Endodermal cell (in vitro differentiated cells): ENCODE measurements at places on chromosomes 1 and 21. TPM values are rescaled to one million over a fixed set of nuclear protein-coding genes. Genes with fewer than 3 reads are reported as not detected.

Gene SPRR1B
- 1.1 TPM in 1 of 3 replicates, not detected in the others for total RNA-seq

Gene LRRC38
- total RNA-seq = 0.43 and 0.46 TPM in 2 replicates

Gene PEX19
- total RNA-seq = 102 to 108 TPM (median 107 TPM) in 3 replicates

Gene TACSTD2
- total RNA-seq = 0.46 and 0.61 TPM in 2 replicates

Gene SLC37A1
- 14.2 to 24.2 TPM (median 22.7 TPM) in 3 replicates for total RNA-seq

Gene KRTAP10-7
- total RNA-seq = not detected in 3 replicates

Gene FMN2
- 27.2 to 32.5 TPM (median 32.0 TPM) in 3 replicates for total RNA-seq

DNA sequence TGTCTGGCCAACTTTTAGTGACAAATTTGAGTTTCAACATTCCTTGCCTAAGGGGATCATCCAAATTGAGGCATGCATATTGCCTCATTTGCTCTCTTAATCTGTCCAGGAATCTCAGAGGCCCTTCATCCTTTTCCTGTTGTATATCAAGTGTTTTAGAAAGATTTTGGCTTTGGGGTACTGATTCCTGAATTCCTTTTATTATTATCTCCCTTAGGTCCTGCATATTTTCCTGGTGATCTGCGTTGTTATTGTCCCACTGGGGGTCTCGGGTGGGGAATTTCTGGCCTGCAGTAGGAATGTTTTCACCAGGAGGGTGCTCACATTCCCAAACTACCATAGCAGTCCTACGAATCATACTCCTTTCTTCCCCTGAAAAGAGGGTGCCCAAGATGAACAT is 4.4 kb upstream of the AADACL3 start:
- H3K4me3 ChIP-seq = no peak overlapping the region
- H3K27ac ChIP-seq = no peak overlapping the region
- peak; percentile 46 for DNase-seq
- no peaks in the 10 kb centered on the region for H3K27me3 ChIP-seq
- no peaks in the 10 kb centered on the region for H3K36me3 ChIP-seq

- H3K4me3 ChIP-seq = peak overlapping the region; percentile 35
- H3K4me1 ChIP-seq = peaks cover 6% of the 10 kb centered on the region
Observed at GRCh38 chr21:43884861-43885417, 19.9 kb downstream of the AGPAT3 start.

- no peak overlapping the region for H3K4me3 ChIP-seq
- no peak overlapping the region for H3K27ac ChIP-seq
- no peaks in the 10 kb centered on the region for H3K27me3 ChIP-seq
- peaks cover 4% of the 10 kb centered on the region for H3K4me1 ChIP-seq
- no peaks in the 10 kb centered on the region for H3K36me3 ChIP-seq
- no peak for DNase-seq
Observed at GRCh38 chr1:244954359-244954758, 90.0 kb upstream of the HNRNPU start.

- no peaks in the 10 kb centered on the region for H3K36me3 ChIP-seq
- peaks cover 21% of the 10 kb centered on the region for H3K4me1 ChIP-seq
- DNase-seq = no peak
- no peak overlapping the region for H3K4me3 ChIP-seq
Observed at GRCh38 chr1:209655411-209656231, 3.4 kb upstream of the LAMB3 start.

DNA sequence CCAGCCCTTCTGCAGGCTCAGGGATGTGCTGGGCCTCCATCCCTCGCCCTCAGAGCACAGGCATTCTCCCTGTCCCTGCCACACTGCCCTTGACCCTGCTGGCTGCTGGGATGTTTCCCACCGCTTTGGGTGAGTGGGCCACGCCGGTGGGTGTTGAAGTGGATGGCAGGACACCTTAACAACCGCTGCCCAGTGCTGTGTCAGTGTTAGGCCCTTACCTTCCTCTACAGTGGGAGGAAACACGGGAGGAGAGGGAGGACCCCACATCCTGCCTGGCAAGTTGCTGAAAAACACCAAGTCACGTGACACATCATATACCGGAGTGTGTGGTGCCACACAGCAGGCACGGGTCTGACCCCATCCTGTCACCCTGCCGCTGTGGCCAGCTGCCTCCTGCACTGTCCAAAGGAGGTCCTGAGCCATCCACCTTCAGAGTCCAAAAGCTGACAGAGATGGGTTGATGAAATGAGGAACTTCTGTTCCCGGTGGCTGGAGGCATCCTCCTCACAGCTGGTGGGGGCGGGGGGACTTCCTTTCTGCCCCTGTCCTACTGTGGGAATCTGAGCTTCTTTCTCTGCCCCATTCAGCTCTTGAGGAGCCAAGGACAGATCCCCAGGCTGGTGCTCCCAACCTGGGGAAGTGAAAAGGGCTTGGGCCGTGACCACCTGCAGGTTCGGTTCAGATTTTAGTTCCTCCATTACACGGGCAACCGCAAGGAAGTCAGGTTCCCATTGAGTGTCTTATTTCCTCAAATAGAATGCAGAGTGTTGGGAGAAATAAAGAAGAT is 3.2 kb upstream of the THEMIS2 start:
- H3K4me3 ChIP-seq = no peak overlapping the region
- no peak for DNase-seq
- H3K27ac ChIP-seq = no peak overlapping the region
- no peaks in the 10 kb centered on the region for H3K27me3 ChIP-seq

GRCh38 chr21:43333298-43334062 is 93.5 kb downstream of the SIK1 start:
- H3K4me1 ChIP-seq = peaks cover 12% of the 10 kb centered on the region
- peak; percentile 80 for DNase-seq
- no peak overlapping the region for H3K4me3 ChIP-seq
- H3K27me3 ChIP-seq = no peaks in the 10 kb centered on the region
- no peaks in the 10 kb centered on the region for H3K36me3 ChIP-seq

GRCh38 chr1:114043054-114043453 is 63.8 kb downstream of the OLFML3 start:
- H3K36me3 ChIP-seq = no peaks in the 10 kb centered on the region
- no peak for DNase-seq
- no peak overlapping the region for H3K4me3 ChIP-seq
- H3K27ac ChIP-seq = no peak overlapping the region
- H3K4me1 ChIP-seq = peaks cover 16% of the 10 kb centered on the region
